ENCODE measurements at places on chromosomes 7 and 10.

- DNase-seq, result no peak
These were observed 403.6 kb downstream of the NRG3 start for GRCh38 chr10:82278401-82279182.

GRCh38 chr7:27889800-27890199 is 149.8 kb downstream of the TAX1BP1 start:
- DNase-seq, result no peak

GRCh38 chr10:114876169-114876568 is 54.6 kb downstream of the FHIP2A start:
- DNase-seq, result no peak

- no peak for DNase-seq
These were observed 41.2 kb downstream of the TNRC18 start for GRCh38 chr7:5382281-5382892.

DNA sequence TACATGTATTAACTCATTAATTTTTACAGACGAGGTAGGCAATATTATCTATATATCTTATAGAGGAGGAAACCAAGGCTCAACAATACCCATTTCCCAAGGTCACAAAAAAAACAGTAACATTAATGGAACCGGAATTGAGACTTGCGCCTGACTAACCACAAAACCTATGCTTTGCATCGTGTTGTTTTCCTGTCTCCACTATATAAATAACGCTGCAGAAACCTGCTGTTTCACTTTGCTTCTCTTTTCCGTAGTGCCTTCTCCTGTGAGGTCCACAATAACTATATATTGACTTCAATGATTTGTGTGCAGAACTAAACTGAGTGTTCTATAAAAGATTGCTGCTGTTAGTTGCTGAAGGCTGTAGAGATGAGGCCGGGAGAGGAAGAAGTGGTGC is 97.7 kb upstream of the RPA3 start:
- DNase-seq, result no peak

GRCh38 chr10:48525113-48525512 is 79.8 kb downstream of the ARHGAP22 start:
- no peak for DNase-seq

All from stimulated activated CD8-positive, alpha-beta memory T cell treated with anti-CD3 and anti-CD28 coated beads, Interleukin-2, amount 100 ng/mL, for 1 hour (primary cell).